Stimulated activated CD8-positive, alpha-beta memory T cell treated with anti-CD3 and anti-CD28 coated beads, Interleukin-7, amount 100 ng/mL, for 1 hour (primary cell): ENCODE measurements at places on chromosomes 4 and X.

DNA sequence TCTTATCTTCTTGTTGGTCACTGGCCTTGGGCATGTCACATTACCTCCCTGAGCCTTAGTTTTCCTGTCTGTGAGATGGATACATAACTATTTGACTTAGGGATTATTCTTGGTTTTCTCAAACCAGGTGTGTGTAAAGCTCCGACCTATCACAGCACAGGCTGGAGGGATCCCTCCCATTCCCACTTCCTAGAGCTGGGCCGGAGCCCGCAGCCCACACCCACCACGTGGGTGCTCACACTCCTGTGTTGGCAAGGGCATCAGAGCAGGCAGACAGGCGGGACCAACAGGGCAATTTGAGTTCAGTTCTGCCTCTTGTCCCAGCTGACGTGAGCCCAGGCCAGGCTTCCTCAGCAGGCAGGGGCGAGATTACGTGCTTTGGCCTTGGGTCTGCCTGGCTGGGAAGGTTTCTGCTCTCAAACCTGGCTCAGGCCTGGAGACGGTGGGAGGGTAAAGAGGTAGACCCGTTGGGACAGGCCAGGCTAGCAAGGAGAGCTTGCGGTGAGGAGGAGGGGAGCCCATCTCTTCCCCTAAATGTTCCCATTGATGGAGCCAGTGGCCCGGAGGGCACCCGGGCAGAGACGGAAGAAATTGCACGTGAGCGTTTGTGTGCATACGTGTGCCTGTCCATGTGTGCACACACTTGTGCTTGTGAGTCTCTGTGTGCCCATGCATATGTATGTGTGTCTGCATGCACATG lies 734 bp upstream of the SH3TC1 start:
- DNase-seq, result no peak

DNA sequence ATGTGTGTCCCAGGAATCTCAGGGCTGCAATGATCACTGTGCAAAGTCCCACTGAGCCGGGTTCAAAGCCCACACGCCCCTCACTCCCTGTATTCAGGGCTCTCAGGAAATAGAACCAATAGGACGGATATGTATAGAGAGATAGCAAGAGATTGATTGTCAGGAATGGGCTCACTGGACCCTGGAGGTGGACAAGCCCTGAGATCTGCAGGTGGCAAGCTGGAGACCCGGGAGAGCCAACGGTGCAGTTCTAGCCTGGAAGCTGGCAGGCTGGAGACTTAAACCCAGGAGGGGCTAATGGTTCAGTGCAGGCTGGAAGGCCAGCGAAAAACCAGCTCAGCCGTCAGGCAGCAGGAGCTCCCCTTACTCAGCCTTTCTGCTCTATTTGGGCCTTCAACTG lies 52.8 kb upstream of the ADRA2C start:
- DNase-seq, result no peak

GRCh38 chrX:150759568-150760416 lies 66.6 kb downstream of the MTMR1 start:
- DNase-seq, result no peak

GRCh38 chrX:130091980-130092522 lies 18.2 kb downstream of the ELF4 start:
- peak; percentile 71 for DNase-seq

DNA sequence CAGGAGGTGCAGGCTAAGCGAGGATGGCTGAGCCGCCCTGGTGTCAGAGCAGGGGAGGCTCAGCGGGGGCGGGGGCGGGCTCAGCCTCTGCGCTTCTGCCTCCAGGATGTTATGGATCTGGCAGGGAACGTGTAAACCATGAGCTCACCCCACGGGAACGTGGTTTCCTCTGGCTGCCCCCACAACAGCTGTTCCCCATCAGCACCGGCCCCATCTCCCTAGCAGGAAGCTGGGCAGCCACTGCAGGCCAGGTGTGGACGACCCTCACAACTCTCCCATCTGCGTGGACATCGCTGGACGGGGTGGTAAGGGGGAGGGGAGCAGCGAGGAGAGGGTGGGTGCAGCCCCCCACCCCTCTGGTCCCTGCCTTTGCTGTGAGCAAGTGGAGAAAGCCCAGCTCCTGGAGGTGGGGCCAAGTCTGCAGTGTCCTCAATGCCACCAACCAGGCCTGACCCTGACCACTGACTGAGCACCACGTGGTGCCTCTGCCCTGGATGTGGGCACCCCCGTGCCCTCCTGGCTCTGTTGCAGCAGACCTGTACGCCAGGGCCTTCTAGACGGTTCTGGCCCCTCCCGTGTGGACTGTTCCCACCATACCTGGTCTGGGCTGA lies 28.1 kb upstream of the SPON2 start:
- DNase-seq, result no peak

DNA sequence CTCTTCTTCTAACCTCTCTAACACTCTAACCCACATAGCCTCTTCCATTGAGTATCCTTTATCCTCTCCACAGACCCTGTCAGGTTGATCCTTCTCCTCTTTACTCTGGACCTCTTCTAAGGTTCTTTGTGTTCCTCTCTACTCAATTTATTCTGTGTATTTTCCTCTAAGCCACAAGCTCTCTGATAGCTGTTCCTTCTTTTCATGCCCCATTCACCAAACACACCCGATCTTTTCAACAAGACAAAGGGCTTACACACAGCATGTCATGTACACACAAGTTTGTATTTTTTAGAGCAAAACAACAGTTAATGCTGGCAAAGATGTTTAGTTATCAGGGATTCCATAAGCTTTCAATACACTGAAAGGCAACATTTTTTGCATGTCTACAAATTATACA lies 1.9 kb downstream of the SPIN2B start:
- DNase-seq, result no peak
